Left lung (tissue), 14 donors: ENCODE measurements at places on chromosomes 1 and 21. TPM values are rescaled to one million over a fixed set of nuclear protein-coding genes. Genes with fewer than 3 reads are reported as not detected.

- no peak for DNase-seq
Measured at GRCh38 chr1:26779098-26779668, 8.6 kb upstream of the PIGV start.

GRCh38 chr1:206535853-206536188 is 28.5 kb downstream of the RASSF5 start:
- no peak for DNase-seq

The C1orf141 gene
- 0.35 TPM for polyA plus RNA-seq

- peak; percentile 34 for DNase-seq
Measured at GRCh38 chr1:84724128-84724860, 34.0 kb upstream of the SSX2IP start.

- DNase-seq: no peak
Measured at GRCh38 chr1:186575348-186575747, 104.9 kb downstream of the PTGS2 start.

The RHEX gene
- 0.30 TPM for polyA plus RNA-seq

DNA sequence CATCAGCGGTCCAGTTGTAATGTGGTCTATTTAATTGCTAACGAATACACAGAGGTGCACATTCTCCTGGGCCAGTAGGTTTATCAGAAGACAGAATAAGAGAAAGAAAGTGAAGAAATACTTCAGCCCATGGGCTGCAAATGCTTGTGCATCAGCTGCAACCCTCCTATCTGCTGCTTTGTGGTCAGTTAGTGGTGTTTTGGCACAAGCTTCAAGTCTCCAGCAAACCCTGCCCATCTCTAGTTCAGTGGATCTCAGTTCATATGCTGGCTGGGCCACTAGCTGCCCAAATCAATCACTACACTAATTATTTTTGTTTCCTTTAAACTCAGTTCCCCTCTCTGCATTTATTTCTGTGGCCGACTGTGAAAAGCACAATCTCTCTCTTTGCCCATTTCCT is 124.2 kb downstream of the KCNJ6 start:
- no peak for DNase-seq

GRCh38 chr1:14296795-14297194 is 301.7 kb upstream of the KAZN start:
- no peak for DNase-seq

DNA sequence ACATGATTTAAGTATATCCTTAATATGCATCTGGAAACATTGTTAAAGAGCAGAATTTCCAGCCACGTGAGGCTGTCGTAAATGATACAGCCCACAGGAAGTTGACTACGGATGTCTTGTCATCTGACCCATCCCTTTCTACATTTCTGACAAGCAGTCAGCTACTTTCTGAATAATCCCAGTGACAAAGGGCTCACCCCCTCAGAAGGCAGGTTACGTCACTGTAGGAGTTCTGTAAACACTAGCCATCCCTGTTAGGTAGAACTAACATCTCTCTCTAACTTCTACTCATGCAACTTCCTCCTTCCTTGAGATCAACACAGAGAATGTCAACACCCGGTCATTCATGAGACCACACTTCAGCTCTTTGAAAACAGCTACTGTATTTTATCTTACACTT is 259.2 kb downstream of the GREM2 start:
- peak; percentile 16 for DNase-seq

DNA sequence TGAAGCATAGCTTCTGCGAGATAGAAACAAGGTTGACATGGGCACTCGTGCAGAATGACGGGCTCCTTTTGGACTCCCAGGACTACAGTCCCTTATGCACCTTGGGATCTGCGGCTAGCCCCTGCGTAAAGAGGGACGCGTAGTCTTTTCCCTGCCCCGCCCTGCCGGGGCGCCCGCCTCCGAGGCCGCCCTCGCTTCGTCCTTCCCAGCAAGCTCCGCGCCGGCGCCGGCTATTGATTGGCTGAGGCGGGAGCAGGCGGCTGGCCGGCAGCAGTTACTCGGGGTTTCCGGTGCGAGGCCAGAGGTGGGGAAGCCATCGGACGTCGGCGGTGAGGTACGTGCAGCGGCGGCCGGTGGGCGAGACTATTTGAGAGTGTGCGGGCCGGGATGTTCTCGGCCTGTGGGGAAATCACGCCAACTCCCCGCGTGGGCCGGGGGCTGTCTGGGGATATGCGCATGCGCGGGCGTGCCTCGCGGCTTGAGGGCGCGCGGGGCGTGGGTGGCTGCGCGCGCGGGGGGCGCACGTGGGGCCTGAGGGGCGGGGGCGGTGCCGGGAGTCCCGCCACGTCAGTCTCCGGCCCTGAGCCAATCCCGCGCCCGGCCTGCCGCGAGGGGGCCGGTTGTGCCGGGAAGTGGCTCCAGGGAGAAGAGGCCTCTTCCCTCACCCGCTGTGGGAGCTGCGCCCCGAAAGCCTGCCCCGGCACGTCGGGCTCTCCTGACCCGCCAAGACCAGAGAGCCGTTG is at the start of gene TXLNA:
TXLNA (plus strand) TSS at position 233 of the 743 bp plus-strand sequence. CDS start 671 bp downstream, outside the sequence.
- peak; percentile 99 for DNase-seq

GRCh38 chr1:91754816-91755580 is 131.0 kb downstream of the TGFBR3 start:
- no peak for DNase-seq

GRCh38 chr21:17576080-17576835 is 36.4 kb downstream of the BTG3 start:
- DNase-seq: no peak

GRCh38 chr1:160189649-160190625 is at the start of gene CASQ1:
TSS of gene CASQ1 (plus strand) at chr1:160190575. CDS start at chr1:160190752, 177 bp downstream.
- no peak for DNase-seq

DNA sequence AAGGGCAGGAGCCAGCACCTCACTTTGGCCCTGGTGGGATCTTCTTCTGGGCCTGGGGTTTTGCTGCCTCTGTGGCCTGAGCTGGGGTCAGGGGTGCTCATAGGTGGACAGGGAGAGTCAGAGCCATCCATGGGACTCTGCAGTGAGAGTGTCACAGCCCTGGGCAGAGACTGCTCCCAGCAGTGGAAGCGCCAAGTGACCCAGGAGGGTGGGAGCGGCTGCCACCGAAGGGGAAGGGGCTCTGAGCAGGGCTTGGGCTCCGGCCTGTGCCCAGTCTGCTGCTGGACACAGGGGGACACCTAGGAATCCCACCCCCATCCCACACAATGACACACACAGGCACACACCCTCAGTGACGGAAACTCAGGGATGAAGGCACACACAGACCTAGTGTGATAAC is 368 bp downstream of the CLCNKB start:
- no peak for DNase-seq

DNA sequence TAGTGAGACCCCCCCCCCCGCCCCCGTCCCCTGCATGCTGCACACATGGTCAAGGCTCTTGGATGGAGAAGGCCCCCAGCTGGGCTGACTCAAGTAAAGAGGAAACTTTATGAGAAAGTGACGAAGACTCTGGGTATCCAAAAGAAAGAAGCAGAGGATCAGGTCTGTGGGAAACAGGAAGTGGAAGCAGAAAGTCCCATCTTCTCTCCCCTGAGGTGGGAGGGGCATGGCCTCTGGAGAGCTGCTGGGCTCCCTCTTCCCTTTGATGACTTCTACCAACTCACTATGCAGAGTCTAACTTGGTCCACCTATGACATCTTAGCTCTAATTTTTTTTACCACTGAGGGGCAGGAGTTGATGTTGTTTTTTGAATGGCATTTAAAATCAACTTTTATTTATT is 42.7 kb upstream of the LIN9 start:
- no peak for DNase-seq

GRCh38 chr1:179058487-179059483 is 23.1 kb upstream of the TOR3A start:
- no peak for DNase-seq

The CASQ2 gene
- polyA plus RNA-seq: 0.72 TPM

DNA sequence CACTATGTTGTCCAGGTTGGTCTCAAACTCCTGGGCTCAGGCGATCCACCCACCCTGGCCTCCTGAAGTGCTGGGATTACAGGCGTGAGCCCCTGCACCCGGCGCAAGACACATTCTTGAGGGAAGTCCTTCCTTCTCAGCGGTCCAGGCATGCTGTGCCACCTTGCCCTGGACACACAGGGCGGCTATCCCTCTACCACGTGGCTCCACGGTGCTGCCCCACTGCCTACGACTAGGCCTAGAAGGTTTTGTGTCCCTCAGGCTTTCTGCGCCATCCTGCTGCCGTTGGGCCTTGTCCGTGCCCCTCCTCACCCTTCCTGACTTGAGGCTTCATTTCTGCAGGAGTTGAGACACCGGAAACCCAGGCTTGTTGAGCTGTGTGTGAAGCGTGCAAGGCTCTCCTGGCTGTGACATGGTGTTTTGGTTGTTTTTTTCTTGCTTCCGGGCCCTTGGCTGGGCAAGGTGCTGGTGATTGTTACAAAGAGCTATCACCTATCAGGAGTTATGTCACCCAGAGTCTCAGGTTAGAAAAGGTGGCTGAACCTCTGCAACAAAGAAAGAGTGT is 13.9 kb downstream of the C1orf174 start:
- DNase-seq: peak; percentile 67

The MTF2 gene
- 69.6 TPM for polyA plus RNA-seq

DNA sequence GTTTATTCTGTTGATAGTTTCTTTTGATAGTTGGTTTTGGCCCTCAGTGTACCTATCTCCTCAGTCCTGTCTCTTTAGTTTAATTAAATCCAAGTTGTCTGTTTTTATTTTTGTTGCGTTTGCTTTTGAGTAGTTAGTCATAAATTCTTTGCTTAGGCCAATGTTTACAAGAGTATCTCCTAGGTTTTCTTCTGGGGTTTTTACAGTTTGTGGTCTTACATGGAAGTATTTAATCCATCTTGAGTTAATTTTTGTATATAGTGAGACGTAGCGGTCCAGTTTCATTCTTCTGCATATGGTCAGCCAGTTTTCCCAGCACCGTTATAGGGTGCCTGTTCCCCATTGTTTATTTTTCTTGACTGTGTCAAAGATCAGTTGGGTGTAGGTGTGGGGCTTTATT is 139.4 kb downstream of the POU2F1 start:
- DNase-seq: no peak

GRCh38 chr1:176880955-176881595 is 283.4 kb downstream of the ASTN1 start:
- peak; percentile 79 for DNase-seq

GRCh38 chr1:230391776-230392535 is 34.2 kb downstream of the PGBD5 start:
- DNase-seq: no peak

- no peak for DNase-seq
Measured at GRCh38 chr21:45415943-45416611, 11.1 kb downstream of the COL18A1 start.

GRCh38 chr1:156260896-156261295 is 13.0 kb upstream of the PAQR6 start:
- no peak for DNase-seq

GRCh38 chr1:218916720-218917119 is 257.0 kb upstream of the LYPLAL1 start:
- DNase-seq: no peak

GRCh38 chr1:100353988-100354387 is 1.7 kb downstream of the CDC14A start:
- DNase-seq: no peak

DNA sequence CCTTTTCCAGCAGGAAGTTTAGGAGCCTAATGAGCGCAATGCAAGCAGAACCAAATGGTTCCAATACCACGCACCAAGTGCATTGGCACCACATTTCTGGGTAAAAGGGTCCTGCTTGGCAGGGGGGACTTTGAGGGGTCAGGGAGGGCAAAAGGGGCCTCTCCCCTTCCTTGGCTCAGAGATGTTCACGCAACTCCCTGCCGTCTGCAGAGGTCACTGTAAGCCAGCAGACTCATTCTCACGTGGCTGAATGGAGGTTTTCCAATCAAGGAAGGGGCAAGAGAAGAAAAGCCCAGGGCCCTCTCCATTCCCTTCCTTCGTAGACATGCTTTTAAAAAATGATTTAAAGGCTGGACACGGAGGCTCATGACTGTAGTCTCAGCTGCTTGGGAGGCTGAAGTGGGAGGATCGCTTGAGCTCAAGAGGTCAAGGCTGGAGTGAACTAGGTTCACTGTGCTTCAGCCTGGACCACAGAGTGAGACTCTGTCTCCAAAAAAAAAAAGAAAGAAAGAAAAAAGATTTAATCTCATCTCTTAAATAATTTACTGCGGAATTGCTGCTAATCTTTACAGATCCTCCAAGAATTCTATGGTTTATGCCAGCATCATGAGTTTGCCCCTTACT is 80.3 kb downstream of the RUNX3 start:
- no peak for DNase-seq

GRCh38 chr1:3410142-3410925 is 44.1 kb upstream of the ARHGEF16 start:
- no peak for DNase-seq

- DNase-seq: no peak
Measured at GRCh38 chr1:230842801-230843200, 25.5 kb downstream of the C1orf198 start.

The PDPN gene
- polyA plus RNA-seq: 49.9 TPM

DNA sequence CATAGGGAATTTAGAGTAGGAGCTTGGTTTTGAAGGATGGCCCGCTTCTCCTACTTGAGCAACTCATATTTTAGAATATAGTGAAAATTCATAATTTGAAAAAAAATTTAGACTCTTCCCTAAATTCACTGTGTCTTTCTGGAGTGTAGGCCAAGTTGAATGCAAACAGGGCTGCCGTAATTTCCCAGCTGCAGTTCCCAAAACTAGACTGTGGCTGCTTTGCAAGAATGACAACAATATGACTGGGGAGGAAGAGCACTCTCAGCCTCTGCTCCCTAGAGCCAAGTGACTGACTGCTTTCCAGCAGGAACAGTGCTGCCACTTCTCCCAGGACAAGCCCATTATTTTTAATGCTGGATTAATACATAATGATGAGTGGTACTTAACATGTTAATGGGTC is 209.0 kb downstream of the RHOU start:
- no peak for DNase-seq

GRCh38 chr1:7824701-7825100 is 28.2 kb downstream of the UTS2 start:
- no peak for DNase-seq

- DNase-seq: no peak
Measured at GRCh38 chr1:115330480-115331013, 7.5 kb downstream of the NGF start.

The FAM76A gene
- polyA plus RNA-seq: 13.8 TPM

GRCh38 chr1:6347641-6348487 is 45.7 kb downstream of the ACOT7 start:
- no peak for DNase-seq

GRCh38 chr1:233294913-233295236 is 650 bp downstream of the PCNX2 start:
- no peak for DNase-seq

- DNase-seq: no peak
Measured at GRCh38 chr1:4093856-4094565, 193.9 kb upstream of the C1orf174 start.

The RYR2 gene
- 7.5 TPM for polyA plus RNA-seq

The OR2T33 gene
- polyA plus RNA-seq: not detected
